ENCODE measurements at places on chromosomes 6 and 20.

DNA sequence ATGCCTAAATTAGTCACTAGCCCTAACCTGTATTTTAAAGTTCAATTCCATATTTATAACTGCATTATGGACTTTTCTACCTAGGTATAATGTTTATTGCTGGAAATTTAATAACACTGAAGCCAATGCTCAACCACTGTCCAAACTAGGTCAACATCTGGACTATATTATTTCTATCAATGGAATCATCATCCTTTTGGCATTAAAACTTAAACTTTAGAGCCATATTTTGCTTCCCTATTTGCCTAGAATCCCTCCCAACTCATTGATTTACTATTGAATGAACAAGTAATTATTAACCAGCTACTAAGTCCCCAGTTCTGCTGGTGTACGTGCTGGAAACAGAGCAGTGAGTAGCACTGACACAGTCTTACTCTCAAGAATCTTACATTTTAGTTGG is 291.7 kb upstream of the SPTLC3 start:
- no peak for DNase-seq

DNA sequence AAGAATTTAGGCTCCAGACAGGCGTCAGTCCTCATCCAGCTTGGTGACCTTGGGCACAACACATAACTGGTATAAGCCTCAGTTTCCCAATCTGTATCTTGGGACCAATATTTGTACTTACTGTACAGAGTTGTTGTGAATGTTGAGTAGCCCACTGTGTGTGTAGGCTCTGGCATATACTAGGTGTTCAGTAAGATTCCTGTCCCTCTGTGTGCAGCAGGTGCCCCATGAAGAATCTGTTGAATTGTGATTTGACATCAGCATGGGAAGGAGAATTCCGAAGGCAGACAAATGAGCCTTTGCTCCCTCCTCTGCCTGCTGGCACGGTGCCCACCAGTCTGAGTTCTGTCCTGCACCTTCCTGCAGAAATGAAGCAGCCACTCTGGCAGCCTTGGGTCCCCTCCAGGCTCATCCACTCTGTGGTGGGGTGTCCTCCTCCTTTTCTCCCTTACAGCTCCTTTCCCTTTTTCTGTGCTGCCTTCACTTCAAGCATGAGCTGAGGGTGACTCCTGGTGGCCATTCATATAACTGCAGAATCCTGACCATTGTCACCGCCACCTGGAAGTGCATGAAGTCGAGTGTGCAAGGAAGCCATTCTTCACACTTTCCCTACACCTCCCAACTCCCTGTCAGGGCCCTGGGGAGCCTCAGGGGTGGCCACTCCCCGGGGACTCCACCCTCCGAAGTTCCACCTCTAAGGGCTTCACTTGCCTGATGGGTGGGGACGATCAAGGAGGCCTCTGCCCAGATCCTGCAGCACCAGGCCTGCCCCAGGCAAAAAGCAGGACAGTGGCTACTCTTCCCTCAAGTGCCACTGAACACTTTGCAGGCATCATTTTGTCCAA is 48.2 kb downstream of the MRPL14 start:
- DNase-seq, result peak; percentile 83

GRCh38 chr6:75934643-75935472 is 137.6 kb downstream of the IMPG1 start:
- peak; percentile 87 for DNase-seq

DNA sequence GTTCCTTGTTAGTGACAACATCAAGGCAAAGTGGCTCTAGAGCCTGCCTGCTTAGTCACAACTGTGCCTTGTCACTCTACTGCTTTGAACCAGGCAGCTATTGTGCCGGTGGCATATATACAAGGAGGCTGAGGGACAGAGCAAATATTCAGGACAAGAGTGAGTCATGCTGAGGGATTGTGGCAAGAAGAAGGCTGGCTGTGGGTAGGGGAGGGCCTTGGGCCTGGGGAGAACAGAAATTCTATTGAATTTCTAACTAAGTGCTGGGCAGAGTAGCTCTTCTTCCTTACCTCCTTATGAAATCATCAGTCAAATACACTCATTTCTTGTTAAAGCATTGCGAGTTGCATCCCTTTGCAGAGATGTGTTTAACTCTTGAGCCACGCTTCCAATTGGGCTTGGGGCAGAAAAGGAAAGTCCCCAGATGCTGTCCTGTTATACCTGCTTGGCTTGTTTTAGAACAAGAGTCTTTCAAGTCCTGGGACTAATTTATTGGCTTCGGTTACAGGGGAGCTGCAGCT is 59.7 kb downstream of the PFDN4 start:
- DNase-seq, result peak; percentile 87

- DNase-seq, result no peak
Measured at GRCh38 chr6:3734023-3734422, 17.5 kb downstream of the PXDC1 start.

DNA sequence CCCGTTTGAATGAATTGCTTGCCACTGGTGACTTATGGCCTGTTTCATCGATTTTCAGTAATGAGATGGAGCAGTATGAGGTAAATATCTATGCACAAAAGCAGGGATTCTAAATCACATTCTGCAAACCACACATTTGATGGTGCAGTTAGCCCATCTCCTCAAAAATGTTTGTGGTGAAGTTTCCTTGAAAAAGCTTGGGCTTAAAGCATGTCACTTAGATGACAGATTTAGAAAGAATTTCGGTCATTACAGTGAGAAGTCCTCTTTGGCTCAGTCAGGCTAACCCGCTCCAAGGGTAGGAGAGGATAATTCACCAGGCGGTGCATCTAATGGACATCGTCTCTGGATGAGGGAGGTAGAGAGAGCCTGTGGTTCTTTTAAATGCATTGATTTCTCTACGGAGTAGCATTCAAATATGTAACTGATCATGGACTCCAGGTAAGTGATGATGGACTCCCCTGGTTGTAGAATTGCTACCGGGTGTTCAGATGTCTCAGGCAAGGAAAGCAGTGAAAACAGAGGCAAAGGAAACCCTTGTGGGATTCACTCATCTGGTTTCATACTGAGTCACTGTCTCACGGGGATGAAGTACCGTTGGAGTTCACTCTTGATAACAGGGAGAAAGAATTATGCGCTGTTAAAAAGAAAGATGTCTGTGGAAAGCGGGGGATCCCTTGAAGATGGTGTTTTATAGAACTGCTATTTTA is 65.3 kb downstream of the AIG1 start:
- DNase-seq, result peak; percentile 92

- peak; percentile 12 for DNase-seq
Measured at GRCh38 chr6:31578184-31579118, 3.1 kb downstream of the TNF start.

DNA sequence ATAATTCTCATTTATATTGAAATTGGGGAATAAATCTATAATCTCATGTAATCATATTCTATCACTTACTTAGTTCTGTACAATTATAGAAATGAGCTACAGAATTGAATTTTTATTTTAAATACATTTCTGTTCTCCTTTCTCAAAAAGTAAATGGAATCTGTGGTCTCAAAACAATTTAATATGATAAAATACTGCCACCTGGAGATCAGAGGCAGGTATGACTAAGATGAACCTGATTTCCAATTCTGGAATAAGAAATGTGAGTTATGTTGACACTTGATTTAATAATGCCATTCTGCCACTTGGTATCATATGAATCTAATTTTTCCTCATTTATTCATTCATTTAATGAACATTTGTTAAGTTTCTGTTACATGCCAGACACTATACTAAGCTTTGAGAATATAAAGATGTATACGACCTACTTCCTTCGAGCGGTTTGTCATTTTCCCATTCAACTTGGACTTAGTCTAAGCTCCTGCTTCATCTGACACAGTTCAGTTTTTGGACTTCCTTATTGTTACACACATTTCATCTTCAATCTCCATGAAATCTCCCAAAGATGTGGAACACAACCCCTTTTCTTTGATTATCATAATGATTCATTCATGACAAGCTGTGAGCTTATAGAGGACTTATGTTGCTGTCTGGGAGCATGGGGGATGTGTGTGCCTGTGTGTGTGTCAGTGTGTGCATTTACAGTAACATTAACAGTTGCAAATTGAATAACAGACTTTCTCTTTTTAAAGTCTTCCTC is 7.5 kb upstream of the CCDC28A start:
- peak; percentile 48 for DNase-seq

GRCh38 chr20:46558511-46558959 is 8.1 kb upstream of the OCSTAMP start:
- peak; percentile 76 for DNase-seq

GRCh38 chr6:36533321-36533720 is 14.0 kb downstream of the STK38 start:
- DNase-seq, result no peak

GRCh38 chr6:161082215-161082614 is 90.6 kb downstream of the MAP3K4 start:
- no peak for DNase-seq

- DNase-seq, result no peak
Measured at GRCh38 chr6:7073821-7074525, 33.8 kb upstream of the RREB1 start.

DNA sequence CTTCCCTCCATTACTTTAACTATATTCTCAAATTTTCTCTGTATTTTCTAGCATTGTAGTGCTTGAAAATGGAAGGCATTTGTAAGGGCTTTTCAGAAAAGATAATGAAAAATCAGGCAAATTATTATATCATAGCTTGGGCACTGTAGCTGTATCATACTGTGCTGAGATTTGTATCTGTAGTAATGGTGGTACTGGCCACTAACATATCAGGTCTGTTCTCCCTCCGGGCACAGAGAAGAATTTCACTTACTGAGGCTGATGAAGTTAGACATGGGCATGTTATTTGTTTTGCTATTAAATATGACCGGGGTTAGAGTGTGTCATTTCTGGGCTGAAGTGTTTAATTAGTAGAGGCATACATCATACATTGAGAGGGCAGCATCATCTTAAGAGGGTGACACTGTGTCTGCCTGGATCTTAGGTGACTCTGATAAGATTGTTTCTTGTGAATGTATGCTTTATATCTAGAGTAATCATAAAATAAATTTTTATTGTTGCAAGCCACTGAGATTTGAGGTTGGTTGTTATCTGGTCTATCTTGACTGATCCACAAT is 1395.9 kb downstream of the EPHA7 start:
- no peak for DNase-seq

GRCh38 chr20:57200882-57201695 is 65.4 kb downstream of the BMP7 start:
- DNase-seq, result no peak

DNA sequence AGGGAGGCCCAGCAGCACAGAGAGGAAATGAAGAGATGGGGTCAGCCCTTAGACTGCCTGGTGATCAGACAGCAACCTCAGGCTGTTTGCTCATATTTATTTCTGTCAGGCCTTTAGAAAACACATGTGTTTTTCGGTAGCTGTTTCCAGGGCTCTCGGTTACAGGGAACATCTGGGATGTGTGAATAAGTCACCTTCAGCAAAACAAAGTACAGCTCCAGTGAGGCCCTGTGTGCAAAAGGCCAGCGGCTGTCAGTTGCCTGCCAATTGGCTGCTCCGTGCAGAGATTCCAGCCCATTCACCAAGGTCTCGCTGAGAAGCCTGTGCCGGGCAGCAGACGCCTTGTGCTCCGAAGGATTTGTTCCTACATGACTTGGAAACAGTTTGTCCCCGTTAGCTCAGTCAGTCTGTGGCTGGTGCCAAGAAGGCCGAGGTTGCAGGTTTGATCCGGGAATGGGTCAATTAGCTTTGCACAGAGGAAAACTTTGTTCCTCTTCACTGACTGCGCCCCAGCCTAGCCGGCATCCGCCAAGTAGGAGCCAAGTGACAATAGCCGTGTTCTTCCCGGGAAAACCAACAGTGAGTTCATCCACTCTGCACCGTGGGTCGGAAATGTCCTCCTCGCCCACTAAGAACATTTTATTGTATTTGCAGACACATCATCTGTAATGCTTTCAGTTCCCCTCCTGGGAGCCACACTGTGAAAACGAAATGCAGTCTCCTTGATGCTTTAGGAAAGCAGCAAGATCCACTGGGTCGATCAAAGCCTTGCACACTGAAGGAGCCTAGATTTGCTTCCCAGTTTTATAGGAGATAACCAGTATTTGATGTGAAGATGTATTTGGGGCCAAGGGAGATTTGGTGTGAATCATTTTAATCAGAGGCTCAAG is 315.4 kb upstream of the CDYL start:
- peak; percentile 77 for DNase-seq

- no peak for DNase-seq
Measured at GRCh38 chr6:26640806-26641205, 18.7 kb downstream of the ZNF322 start.

Measured in astrocyte of the hippocampus (primary cell).